ENCODE measurements at places on chromosomes 3 and 15.
A peak's percentile ranks its signal among the peaks of the same experiment; 100 is the strongest.

DNA sequence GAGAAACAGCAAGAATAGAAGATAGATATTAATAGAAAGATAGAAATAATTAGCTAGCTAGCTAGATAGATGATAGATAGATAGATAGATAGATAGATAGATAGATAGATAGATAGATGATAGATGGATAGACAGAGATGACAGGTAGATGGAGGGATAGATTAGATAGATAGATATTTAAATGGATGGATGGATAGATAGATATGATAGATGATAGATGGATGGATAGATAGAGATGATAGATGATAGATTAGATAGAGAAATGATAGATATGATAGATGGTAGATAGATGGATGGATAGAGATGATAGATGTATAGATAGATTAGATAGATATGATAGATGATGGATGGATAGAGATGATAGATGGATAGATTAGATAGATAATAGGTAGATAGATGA lies 8.3 kb upstream of the ATP10A start:
- no peak for DNase-seq

DNA sequence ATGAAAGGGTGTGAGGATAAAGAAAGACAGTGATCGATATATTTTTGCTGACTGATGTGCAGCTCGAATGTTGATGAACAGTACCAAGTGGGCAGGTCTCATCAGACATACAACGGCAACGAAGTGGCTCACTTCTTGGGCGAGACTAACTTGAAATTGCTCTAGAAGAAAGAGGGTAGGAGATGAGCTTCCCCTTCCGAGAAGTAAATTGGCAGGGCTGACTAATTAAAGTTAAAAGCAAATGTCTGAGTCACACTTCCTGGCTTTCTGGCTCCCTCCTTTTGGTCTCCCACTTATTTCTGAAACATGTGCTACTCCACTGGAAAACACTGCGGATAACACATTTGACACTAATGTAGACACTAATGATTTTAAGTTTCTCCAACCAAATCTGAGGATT lies 228.3 kb downstream of the ABHD5 start:
- DNase-seq, result no peak

GRCh38 chr15:25989327-25989726 lies 126.2 kb upstream of the ATP10A start:
- DNase-seq, result no peak

- DNase-seq, result no peak
Measured at GRCh38 chr15:68627995-68628394, 49.2 kb downstream of the CORO2B start.

- no peak for DNase-seq
Measured at GRCh38 chr15:62067448-62068044, 769 bp downstream of the C2CD4A start.

- no peak for DNase-seq
Measured at GRCh38 chr3:127610105-127610504, 11.9 kb downstream of the MCM2 start.

- DNase-seq, result no peak
Measured at GRCh38 chr3:132404276-132404675, 13.0 kb upstream of the DNAJC13 start.

- DNase-seq, result no peak
Measured at GRCh38 chr3:175479800-175480199, 620.7 kb downstream of the NAALADL2 start.

DNA sequence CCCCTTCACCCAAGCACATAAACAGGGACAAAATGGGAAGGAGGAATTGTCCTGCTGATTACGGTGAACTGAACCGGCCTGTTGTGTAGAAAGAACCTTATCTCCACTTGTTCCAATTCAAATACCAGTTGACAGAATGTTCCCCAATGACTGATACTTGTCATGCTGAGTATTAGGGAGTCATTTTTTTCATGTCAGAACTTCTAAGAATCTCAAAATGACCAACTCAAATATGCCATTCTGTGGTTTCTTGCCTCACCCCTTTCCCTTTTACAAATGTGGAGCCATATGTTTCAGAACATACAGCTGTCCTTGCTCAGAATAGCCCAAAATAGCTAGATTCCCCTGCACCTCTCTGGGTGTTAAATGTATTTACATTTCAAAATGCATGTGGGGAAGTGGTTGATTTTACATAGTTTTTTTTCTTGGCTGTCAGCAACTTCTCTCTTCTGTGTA lies 405.9 kb upstream of the TBL1XR1 start:
- DNase-seq, result peak; percentile 24

DNA sequence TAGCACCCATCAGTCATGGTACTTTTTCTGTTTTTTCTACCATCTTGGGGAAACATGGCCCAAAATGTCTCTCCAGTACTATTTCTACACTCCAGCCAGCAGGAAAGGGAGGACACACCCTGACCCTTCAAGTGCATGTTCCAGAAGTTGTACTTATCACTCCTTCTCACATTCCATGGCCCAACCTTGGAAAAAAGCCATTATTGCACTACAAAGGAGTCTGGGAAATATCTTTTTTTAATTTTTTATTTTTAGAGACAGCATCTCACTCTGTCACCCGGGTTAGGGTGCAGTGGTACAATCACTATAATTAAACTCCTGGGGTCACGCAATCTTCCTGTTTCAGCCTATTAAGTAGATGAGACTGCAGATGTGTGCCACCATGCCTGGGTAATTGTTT lies 100.0 kb upstream of the PPP2R3A start:
- no peak for DNase-seq

All from DMS 273 treated with DMSO at 0.1 percent for 48 hours (cell line).